ENCODE measurements at places on chromosomes 13 and 19.

GRCh38 chr13:34347784-34348573 is 530.0 kb downstream of the RFC3 start:
- DNase-seq = no peak

DNA sequence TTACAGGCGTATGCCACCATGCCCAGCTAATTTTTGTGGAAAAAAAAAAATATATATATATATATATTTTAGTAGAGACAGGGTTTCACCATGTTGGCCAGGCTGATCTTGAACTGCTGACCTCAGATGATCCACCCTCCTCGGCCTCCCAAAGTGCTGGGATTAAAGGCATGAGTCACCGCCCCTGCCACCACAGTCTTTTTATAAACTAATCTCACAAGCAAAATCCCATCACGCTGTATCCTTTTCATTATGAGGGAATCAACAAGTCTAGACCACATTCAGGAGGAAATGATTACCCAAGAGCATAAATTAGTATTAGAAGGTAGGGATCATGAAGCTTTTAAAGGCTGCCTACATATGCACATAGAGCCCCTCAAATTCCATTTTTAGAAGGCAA is 210.6 kb upstream of the NBEA start:
- no peak for DNase-seq

- DNase-seq = no peak
Observed at GRCh38 chr19:2590630-2591399, 111.7 kb downstream of the GNG7 start.

- no peak for DNase-seq
Observed at GRCh38 chr19:31499281-31500196, 150.3 kb upstream of the TSHZ3 start.

GRCh38 chr19:30671622-30672051 is 299.5 kb downstream of the ZNF536 start:
- no peak for DNase-seq

- no peak for DNase-seq
Observed at GRCh38 chr13:46313432-46314257, 73.4 kb downstream of the RUBCNL start.

- no peak for DNase-seq
Observed at GRCh38 chr19:38340927-38341326, 5.3 kb downstream of the CATSPERG start.

DNA sequence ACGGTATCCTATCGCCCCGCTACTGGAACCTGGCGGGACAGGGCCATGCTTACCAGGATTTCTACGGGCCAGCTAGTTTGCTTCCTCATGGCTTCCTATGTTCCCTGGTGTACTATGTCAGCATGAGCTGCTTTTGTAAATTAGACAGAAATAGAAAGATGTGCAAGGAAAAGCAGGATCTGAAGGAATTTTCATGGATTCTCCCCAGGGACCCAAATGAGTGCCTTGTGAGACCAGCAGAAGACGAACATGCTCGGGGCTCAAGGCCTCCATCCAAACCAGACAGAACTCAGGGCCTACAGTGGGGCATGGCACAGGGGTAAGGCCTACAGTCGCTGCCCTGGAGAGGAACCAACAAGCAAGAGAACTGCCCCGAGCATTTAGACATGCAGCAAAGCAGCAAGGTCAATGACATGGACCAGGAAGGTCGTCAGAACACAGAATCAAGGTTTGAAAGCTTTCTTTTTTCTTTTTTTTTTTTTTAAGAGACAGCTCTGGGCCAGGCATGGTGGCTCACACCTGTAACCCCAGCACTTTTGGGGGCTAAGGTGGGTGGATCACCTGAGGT is 17.3 kb downstream of the EPS15L1 start:
- DNase-seq = no peak

GRCh38 chr13:110536006-110536693 is 25.4 kb downstream of the RAB20 start:
- DNase-seq = no peak

GRCh38 chr19:6495947-6496346 is 6.2 kb downstream of the TUBB4A start:
- no peak for DNase-seq

DNA sequence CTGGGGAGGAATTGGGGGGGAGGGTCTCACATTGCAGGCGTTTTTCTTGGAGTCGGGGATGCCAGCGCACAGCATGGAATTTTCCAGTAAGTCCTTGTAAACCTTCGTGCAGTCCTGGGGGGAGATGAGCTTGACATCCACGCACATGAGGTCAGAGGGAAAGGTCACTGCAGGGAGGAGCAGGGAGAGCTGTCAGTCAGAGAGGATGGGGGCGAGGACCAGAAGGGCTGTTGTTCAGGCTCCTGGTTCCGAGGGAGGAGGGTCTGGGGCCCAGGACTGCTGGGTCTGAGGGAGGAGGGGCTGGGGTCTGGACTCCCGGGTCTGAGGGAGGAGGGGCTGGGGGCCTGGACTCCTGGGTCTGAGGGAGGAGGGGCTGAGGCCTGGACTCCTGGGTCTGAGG is 4.0 kb downstream of the KLK7 start:
- no peak for DNase-seq

- DNase-seq = peak; percentile 40
Observed at GRCh38 chr19:49591731-49592485, 926 bp downstream of the PRR12 start.

- DNase-seq = no peak
Observed at GRCh38 chr13:45209229-45209628, 8.4 kb upstream of the KCTD4 start.

DNA sequence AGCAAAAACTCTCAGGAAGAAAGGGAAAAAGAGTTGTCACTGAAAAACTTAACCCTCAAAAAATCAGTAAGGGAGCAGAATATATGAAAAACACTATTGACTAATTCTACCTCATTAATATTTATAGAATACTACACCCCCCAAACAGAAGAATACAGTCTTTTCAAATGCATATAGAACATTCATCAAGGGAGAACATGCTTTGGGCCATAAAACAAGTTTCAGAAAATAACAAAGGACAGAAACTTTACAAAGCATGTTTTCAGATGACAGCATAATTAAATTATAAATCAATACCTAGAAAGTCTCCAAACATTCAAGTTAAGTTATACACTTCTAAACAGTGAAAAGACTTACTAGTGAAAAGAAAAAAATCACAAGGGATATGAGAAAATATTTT is 30.5 kb downstream of the SOHLH2 start:
- DNase-seq = no peak

- DNase-seq = no peak
Observed at GRCh38 chr19:7867092-7867844, 6.9 kb downstream of the PRR36 start.

GRCh38 chr13:44680746-44681355 is 104.7 kb upstream of the TSC22D1 start:
- DNase-seq = no peak

DNA sequence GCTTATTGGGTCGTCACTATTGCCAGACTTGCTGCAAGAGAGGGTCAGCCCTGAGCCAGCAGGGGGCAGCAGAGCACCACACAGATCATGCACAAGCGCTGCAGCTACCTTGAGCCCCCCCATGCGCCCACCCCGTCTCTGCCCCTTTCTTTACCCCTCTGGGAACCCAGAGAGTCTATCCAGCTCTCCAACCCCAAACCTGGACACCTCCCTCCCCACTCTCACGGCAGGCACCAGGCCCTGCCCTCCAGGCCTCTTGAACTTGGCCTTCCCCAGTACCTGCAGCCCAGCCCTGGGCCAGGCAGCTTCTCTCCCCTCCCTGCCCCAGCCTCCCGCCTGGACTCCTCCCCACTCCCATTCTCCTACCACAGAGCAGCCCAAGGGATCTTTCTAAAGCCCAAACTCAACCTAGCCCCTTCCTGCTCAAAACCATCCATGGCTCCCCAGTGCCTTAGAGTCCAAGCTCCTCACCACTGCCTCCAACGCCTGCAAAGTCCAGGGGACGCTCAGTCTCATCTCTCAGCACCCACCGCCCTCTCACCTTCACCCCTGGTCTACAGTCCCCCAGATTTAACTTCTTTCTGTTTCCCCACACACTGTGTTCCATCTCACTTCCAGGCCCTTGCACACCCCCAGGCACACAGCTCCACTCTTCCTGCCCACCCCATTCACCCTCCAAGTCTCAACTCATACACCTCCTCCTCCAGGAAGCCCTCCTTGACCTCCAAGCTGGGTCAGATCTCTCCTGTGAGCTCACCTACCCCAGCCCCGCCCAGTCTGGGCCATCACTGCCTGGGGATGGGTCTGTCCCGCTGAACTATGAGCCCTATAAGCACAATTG is 9.4 kb upstream of the CEACAM16 start:
- peak; percentile 85 for DNase-seq

GRCh38 chr19:47391510-47392223 is 27.7 kb downstream of the MEIS3 start:
- peak; percentile 78 for DNase-seq

- DNase-seq = no peak
Observed at GRCh38 chr13:50831512-50831911, 12.0 kb downstream of the DLEU7 start.

GRCh38 chr19:44846455-44847143 is 502 bp downstream of the NECTIN2 start:
- DNase-seq = peak; percentile 48

GRCh38 chr13:44920013-44920412 is 69.3 kb downstream of the NUFIP1 start:
- DNase-seq = no peak

DNA sequence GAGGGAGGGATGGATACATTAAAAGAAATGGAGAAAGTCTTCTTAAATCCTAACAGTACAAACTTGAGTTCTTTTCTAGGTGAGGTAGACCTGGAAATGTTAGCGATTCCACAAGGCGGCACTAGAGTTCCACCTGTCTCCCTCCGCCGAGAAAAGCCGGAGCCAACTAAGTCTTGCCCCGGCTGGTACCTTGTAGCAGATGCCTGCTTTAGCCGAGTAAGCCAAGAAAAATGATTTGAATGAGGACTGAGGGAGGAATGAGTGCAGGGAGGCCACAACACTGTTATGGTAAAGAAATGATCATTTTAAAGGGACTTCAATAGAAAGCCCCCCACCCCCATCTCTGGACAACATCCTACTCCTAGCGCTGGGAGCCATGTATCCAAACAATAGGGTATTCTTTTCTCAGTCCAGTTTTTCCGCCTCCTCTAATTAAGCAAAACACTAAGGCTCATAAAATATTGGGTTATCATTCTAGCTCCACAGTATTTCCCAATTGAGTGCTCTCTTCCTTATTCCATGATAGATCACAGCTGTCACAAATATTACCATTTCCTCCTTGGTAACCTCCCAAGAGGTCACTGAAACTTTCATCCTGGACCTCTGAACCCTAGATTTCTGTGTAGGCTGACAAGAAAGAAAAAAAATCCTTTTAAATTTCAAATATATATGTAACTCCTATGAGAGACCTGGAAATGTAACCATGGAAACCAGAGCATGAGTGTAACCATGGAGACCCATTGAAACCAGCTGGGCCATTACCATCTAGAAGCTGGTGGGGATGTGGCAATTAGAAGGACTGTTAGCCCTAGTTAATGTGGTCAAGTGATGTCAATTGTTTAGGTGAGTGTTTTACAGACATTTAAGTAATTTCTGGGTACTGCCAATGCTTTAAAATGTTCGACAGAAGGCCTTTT is 58.3 kb downstream of the GPALPP1 start:
- peak; percentile 88 for DNase-seq

- no peak for DNase-seq
Observed at GRCh38 chr13:21534760-21535159, 69.2 kb downstream of the MICU2 start.

DNA sequence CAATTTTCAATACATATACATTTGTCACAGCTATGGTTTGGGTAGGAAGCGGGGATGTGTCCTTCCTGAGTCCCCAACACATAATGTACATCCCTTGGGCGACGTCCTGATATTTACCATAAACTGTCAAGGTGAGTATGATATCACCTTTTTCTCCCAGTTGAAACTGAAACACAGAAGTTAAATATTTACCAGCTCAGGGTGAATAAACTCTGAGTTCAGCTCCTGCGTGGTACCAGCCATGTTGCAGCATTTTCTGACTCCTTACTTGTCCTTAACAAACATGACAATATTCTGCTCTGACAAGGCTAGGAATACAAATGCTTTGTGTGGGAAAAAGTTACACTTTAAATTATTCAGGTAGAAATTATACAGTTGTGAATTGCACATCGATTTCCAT is 294.2 kb downstream of the TEX29 start:
- DNase-seq = no peak

- DNase-seq = no peak
Observed at GRCh38 chr19:42291435-42291810, 10.5 kb upstream of the PRR19 start.

GRCh38 chr13:34161931-34162543 is 344.1 kb downstream of the RFC3 start:
- DNase-seq = peak; percentile 85

DNA sequence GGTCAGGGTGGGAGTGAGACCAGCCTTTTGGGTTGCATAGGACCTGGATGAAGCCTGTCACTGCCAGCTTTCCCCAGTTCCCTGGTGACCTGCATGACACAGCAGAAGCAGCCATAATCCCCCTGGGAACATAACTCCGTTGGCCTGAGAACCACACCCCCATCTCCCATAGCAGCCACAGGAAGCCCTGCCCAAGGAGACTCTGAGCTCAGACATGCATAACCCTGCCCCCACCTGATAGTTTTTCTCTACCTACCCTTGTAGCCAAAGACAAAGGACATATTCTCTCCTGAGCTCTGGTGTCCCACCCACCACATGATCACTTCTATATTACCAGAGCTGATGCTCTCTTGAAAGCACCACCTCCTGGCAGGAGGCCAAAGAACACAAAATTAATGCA is 413.5 kb upstream of the HTR2A start:
- DNase-seq = peak; percentile 21

DNA sequence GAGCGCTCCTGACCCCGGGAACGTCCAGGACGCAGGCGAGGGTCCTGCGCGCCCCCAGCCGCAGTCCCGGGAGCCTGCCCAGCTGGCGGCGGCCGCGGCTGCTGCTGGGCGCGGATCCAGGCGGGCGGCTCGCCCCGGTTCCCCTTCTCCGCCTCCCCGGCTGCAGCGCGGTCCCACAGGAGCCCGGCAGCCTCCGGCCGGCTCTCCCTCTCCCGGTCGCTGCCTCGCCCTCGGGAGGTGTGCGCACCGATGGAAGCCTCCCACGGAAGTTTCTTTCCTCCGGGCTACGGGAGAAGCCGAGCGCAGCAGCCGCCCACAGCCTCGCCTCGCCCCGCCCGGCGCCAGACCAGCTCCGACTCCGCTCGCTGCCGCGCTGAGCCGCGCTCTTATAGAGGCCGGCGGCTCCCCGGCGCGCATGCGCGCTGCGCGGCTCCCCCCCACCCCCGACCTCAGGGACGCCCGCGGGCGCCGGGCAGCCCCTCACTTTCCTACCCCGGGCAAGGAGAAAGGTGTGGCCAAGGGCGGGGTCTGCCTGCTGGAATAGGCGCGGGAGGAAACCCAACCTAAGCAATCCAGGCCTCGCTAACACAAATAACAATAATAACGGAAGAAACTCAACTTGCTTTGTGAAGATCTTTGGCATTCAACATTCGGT is at the start of gene SHISA2:
TSS of gene SHISA2 (minus strand) at position 360 of the 655 bp plus-strand sequence. CDS start 1,041 bp downstream, outside the sequence.
- DNase-seq = peak; percentile 75

- DNase-seq = peak; percentile 82
Observed at GRCh38 chr13:99310382-99311031, 3.3 kb upstream of the GPR183 start.

DNA sequence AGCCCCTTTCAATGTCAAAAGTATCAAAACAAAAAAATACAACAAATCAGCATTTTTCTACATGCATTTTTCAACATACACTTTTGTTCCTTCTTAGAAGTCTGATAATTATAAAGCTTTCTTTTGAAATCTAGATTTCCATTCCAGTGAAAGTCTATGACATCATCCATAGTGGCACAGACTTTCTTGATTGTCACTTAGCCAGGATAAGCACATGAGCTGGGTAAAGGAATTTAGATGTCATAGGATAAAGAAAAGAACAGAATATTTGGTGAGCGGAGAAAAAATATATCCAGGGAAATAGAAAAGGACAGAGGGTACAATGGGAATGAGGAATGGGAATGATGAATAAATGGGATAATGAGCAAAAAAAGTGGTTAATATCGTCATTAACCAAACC is 15.1 kb upstream of the TRPC4 start:
- no peak for DNase-seq

Data from cardiac fibroblast (primary cell).